ENCODE measurements at places on chromosomes 13 and 19. TPM values are rescaled to one million over a fixed set of nuclear protein-coding genes. Genes with fewer than 3 reads are reported as not detected.

The ZNF568 gene
- 56.4 TPM for polyA plus RNA-seq

The LIG1 gene
- 23.6 TPM for polyA plus RNA-seq

The GIPR gene
- 1.4 TPM for polyA plus RNA-seq

The EFNA2 gene
- not detected for polyA plus RNA-seq

The F2RL3 gene
- 0.26 TPM for polyA plus RNA-seq

The RHPN2 gene
- 1.9 TPM for polyA plus RNA-seq

The C5AR1 gene
- not detected for polyA plus RNA-seq

The POLR1D gene
- polyA plus RNA-seq, result 112 TPM

The STARD13 gene
- 20.0 TPM for polyA plus RNA-seq

The HCST gene
- 7.7 TPM for polyA plus RNA-seq

The ALOX5AP gene
- not detected for polyA plus RNA-seq

The ZNF738 gene
- polyA plus RNA-seq, result 17.2 TPM

The ZNF677 gene
- 27.2 TPM for polyA plus RNA-seq

The SMAD9 gene
- 14.5 TPM for polyA plus RNA-seq

The ELF1 gene
- polyA plus RNA-seq, result 39.7 TPM

The PRR19 gene
- 0.99 TPM for polyA plus RNA-seq

The SLC10A2 gene
- not detected for polyA plus RNA-seq

The NPAS1 gene
- 2.2 TPM for polyA plus RNA-seq

The ADGRE1 gene
- not detected for polyA plus RNA-seq

The MYDGF gene
- polyA plus RNA-seq, result 50.0 TPM

The FZR1 gene
- 23.6 TPM for polyA plus RNA-seq

The PROZ gene
- not detected for polyA plus RNA-seq

The ACTMAP gene
- polyA plus RNA-seq, result 8.6 TPM

Measured in muscle of arm (tissue), 14 donors.